ENCODE measurements at places on chromosomes 5 and 9.

DNA sequence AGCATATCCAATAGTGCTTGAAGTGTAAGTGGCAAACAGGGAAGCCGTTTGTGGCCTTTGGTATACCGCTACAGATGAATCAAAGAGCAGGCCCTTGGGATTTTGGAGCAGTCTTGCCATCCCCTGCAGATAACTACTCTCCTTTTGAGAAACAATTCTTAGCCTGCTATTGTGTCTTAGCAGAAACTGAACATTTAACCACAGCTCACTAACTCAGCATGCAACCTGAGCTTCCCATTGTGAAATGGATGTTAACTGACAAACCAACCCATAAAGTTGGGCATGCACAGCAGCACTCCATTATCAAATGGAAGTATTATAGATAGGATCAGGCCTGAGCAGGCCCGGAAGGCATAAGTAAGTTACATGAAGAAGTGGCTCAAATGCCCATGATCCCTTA lies 315.3 kb upstream of the PTGER4 start:
- DNase-seq: no peak

DNA sequence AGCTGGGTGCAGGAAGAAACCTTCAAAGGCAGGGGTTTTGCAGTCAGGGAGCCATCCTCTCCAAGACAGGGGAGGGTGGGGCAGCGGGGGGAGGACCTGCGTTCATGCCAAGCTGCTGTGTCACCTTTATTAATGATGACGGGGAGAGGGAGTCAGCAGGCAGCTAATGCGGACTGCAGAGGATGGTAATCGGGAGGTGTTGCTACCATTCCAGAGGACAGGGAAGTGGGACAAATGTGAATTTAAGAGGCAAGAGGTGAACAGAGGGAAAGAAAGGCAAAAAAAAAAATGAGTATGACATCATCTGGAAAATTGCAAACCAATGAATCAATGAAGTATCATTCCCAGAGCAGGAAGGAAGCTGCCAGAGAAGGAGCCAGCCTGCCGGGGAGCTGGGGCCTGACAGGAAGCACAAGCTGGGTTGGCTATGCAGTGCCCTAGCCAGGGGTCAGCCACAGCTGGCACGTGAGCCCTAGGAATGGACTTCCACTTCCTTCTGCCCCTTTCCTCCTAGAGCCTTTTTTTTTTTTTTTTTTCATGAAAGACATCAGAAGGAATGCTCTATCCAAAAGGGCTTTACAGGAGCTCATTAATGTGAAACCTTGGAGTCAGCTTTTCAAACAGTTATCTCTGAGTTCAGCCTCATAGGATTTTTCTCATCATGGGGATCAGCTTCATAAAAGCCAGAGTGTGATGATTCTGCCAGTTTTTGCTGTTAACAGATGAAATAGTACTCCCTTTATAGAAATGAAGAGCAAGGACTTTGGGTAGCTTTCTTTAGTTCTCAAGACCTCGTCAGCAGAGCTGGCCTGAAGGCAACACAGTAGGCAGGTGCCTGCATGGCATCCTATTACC lies 9.2 kb downstream of the INSYN2B start:
- no peak for DNase-seq

DNA sequence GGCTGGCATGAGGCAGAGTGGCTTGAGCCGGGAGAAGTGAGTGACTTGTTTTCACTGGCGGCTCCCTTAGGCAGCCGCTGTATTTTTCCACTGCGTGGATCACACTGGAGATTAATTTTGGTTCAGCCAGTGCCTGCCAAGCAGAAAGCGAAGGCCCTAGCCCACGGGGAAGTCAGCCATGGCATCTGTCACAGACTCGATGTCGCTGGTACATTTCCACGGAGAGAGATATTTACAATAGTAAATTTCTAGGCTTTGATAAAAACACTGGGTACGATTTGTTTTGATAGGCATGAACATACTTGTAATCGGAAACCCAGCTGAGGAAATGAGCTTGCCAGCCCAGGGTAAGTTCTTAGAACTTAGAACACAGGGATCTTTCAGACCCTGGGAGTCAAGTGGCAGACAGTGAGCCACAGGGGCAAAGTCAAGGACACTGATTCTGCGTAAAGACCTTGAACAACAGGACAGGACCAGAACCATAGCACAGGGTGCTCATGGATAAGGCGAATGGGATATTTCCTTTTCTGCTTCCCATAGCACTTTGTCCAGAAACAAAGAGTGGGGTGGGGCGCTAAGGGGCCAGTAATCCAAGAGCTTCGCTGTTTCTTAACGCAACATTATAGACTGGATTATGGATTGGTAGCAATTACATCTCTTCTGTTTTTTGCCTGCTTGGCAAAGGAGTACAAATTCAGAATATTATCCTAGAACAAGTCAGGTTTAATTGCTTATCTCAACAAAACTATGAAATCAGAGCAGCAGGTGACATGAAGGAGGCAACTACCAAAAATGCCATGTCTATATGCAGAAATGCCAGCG lies 4.5 kb downstream of the DUSP1 start:
- no peak for DNase-seq

- no peak for DNase-seq
These were observed 22.6 kb downstream of the DBH start for GRCh38 chr9:133658442-133659431.

GRCh38 chr9:97563458-97564135 lies 62.1 kb downstream of the TMOD1 start:
- DNase-seq: no peak

GRCh38 chr5:167513381-167513780 lies 778.1 kb upstream of the WWC1 start:
- no peak for DNase-seq

- no peak for DNase-seq
These were observed 8.1 kb upstream of the RNU6ATAC start for GRCh38 chr9:134172198-134173126.

DNA sequence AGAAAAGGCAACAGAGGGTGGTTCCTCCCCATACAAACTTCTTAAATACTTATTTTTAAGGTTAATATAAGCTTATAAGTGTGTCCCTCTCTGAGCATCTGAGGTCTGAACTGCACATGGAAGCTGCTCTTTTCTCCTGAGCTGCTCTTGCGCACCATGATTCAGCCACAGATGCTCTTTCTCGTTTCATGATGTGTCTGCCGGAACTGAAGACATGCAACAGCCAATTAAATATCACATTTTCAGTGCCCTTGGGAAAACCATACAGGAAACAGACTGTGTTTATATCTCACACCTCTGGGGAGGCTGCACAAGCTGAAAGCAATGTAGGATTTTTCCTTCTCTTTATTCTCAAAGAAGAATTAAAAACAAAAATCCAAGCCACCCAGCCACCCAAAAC lies 96.8 kb upstream of the NREP start:
- DNase-seq: no peak

DNA sequence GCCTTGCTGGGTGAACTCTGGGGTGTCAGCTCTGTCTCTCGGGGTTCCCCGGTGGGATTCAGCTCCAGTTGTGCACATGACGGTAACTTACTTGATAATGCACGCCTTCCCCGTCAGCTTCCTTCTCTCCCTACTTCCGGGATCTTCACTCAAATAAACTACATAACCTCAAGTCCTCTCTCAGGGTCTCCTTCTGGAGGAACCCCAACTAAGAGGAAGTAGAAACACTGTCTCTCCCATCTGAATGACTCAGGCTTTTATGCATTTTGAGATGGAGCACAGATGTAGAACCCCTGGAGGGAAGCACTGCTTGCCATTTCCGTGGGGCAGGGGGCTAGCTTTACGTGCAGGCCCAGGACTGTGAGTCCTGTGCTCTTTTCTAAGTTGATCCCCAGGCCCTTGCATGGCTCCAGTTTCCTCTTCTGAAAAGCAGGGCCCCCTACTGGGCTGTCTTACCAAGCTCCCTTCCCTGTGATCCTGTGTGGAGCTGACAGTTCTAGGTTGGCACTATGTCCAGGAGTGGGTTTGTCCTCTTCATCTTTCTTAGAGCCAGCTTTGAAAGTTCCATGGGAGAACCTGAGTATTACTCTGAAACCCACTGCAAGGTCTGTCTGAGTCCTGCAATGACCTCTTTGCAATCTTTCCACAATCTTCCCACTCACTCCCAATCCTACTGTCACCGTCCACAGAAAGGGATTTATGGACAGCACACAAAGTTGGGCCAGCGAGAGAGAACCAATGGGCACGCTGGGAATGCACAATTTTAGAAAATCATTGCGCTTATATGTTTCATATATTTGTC lies 17.7 kb downstream of the S1PR3 start:
- no peak for DNase-seq

GRCh38 chr9:83744206-83744605 lies 36.4 kb upstream of the UBQLN1 start:
- no peak for DNase-seq

DNA sequence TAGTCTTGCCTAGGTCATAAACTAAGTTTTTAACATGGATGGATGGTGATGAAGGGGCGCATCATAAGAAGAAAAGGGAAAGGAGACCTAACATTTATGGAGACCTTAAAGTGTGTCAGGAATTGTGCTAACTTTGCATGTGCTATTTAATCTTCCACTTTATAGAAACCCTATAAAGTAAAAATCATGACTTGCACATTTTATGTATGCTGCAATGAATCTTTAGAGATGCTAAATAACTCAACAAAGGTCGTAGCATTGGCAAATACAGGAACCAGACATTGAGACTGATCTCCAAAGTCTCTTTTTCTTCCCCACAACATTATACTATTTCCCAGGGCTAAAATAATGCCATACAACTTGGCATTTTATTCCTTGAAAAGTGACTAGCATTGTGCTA lies 214.6 kb downstream of the SGCD start:
- DNase-seq: no peak

- no peak for DNase-seq
These were observed 533.9 kb upstream of the NUDT12 start for GRCh38 chr5:104096451-104096850.

DNA sequence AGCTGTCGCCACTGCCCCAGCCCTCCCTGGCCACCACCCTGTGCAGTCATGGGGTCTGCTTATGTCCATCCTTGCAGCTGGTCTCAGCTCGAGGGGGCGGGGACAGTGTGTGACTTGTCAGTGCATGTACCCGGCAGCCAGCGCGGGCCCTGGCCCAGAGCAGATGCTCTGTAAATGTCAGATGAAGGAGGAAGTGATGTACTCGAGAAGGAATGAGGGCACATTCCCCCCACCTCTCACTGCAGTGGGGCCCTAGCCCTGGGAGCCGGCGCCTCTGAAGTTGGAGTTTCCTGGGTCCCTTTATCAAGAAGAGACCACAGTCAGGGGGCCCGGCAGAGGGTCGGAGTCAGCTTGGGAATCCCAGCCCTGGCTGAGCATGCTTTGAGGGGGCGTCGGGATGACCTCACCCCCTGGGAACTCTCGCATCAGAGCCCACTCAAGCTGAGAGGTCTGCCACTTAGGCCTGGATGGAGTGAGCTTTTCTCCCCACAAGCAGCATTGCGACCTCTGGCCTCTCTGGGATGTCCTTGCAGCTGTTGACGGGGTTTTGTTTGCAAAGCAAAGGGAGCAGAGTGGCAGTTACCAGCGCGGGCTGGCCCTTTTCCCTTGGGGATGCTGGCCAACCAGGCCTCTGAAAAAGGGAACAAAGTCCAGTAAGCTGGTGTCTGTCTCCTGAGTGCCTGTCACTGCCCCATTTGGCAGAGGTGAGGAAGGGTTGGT lies 19.0 kb downstream of the NEURL1B start:
- DNase-seq: no peak

- DNase-seq: no peak
These were observed 23.1 kb upstream of the SMAD5 start for GRCh38 chr5:136109453-136110135.

DNA sequence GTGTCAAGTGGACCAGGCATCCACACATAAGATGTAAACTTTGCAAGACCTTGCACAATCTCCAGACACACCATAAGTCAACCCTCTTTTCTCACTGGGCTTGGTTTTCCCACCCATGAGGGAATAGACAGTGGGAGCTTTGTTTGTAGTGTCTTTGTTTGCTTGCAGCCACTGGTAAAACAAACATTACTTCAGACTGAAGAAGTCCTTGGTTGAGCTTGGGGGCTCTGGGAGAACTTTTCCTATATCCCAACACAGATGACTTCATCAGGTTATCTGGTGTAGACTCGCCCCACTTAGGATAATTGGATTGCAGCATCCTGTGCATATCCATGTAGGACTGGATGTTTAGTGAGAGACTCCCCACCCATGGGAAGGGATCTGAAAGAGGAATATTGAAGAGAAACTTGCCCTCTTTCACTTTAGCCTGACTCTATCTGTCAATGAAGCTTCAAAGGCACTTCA lies 11.5 kb upstream of the ADGRV1 start:
- DNase-seq: no peak

- DNase-seq: no peak
These were observed 103.6 kb downstream of the GABBR2 start for GRCh38 chr9:98605116-98605515.

GRCh38 chr9:135500071-135500524 lies 384 bp upstream of the MRPS2 start:
- no peak for DNase-seq

DNA sequence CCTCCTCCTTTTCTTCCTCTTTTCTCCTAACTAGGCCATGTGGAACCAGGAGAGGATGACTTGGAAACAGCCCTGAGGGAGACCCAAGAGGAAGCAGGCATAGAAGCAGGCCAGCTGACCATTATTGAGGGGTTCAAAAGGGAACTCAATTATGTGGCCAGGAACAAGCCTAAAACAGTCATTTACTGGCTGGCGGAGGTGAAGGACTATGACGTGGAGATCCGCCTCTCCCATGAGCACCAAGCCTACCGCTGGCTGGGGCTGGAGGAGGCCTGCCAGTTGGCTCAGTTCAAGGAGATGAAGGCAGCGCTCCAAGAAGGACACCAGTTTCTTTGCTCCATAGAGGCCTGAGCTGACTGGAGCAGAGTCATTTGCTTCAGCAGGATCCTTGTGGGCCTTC lies 13.7 kb downstream of the NUDT2 start:
- DNase-seq: no peak

DNA sequence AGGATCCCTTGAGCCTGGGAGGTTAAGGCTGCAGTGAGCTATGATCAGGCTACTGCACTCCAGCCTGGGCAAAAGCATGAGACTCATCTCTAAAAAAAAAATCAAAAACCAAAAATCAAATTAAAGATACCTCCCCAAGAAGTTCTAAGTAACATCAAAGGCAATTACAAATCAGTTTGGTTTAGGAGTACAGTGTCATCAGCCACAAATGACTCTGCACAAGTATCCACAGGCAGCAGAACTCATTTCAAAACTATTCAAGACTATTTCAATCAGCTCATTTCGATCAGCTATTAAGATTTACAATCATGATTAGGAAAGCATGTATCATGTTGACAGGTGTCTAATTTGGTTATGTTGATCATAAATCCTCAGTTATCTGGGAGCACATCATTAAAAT lies 19.1 kb downstream of the TRMO start:
- no peak for DNase-seq

- DNase-seq: peak; percentile 80
These were observed 92.9 kb upstream of the MTAP start for GRCh38 chr9:21709464-21710058.

- no peak for DNase-seq
These were observed 88.1 kb upstream of the SSBP2 start for GRCh38 chr5:81839034-81839433.

GRCh38 chr5:171309276-171310211 lies 496 bp downstream of the TLX3 start:
- peak; percentile 9 for DNase-seq

GRCh38 chr5:172683264-172683644 lies 42.2 kb downstream of the NEURL1B start:
- no peak for DNase-seq

GRCh38 chr9:34408173-34408572 lies 31.5 kb upstream of the MYORG start:
- DNase-seq: no peak

- no peak for DNase-seq
These were observed 57.7 kb upstream of the GALNT10 start for GRCh38 chr5:154132718-154133307.

All from stimulated activated naive CD8-positive, alpha-beta T cell treated with anti-CD3 and anti-CD28 coated beads, Interleukin-15, Interleukin-2, amounts not matched to agents 100 U/mL and 50 U/mL, for 24 hours (primary cell).